Left colon (tissue), 2 donors: ENCODE measurements at places on chromosomes 7 and 10.

- DNase-seq, result no peak
Measured at GRCh38 chr7:35356495-35356894, 102.6 kb upstream of the TBX20 start.

- DNase-seq, result peak; percentile 49
Measured at GRCh38 chr10:132659206-132660091, 121.9 kb downstream of the INPP5A start.

- no peak for DNase-seq
Measured at GRCh38 chr10:51233337-51234100, 159.2 kb downstream of the PRKG1 start.

- DNase-seq, result no peak
Measured at GRCh38 chr7:140773104-140773503, 76.6 kb downstream of the NDUFB2 start.

- no peak for DNase-seq
Measured at GRCh38 chr10:70176441-70176840, 6.1 kb upstream of the SAR1A start.

DNA sequence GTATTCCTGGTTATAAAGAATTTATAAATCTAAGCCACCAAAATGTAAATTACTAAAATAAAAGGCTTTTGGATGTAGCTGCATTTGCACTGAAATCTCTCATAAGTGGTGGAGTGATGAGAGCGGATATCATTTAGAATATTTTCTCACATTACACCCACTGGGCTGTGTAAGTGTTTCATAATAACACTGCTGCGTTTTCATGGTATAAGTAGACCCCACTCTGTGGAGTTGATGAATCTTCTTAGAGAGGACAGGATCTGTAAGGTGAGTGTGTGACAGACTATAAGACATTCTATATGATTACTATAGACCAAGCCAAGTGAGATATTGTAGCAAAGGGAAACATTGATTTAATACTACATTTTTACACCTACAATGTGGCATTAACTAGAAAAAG, 1024.1 kb upstream of the LRRN3 start:
- no peak for DNase-seq

GRCh38 chr10:110354322-110354766, 49.6 kb upstream of the SMNDC1 start:
- peak; percentile 71 for DNase-seq
